ENCODE measurements at places on chromosomes 4 and X.

- DNase-seq, result no peak
Measured at GRCh38 chr4:14829795-14830194, 172.5 kb upstream of the CPEB2 start.

DNA sequence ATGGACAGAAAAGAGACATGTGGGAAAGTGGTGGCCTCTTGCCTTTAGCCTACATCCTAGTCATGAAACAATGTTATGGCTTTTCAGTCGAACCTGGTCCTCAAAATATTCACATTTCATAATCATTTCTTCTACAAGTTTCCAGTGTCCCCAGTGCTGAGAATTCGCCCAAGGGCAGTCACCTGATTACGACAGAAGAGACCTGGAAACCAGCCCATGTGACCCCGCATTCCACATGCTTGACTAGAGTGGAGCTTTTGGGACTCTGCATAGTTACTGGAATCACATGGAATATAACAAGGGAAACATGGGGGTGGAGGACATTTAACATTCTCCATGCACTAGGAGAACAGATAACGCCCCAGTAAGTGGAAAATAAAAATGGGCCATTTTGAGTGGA, 100.1 kb downstream of the PPARGC1A start:
- DNase-seq, result no peak

- no peak for DNase-seq
Measured at GRCh38 chr4:117293784-117294183, 208.4 kb upstream of the TRAM1L1 start.

GRCh38 chrX:18617407-18617750, 54.5 kb downstream of the RS1 start:
- no peak for DNase-seq

DNA sequence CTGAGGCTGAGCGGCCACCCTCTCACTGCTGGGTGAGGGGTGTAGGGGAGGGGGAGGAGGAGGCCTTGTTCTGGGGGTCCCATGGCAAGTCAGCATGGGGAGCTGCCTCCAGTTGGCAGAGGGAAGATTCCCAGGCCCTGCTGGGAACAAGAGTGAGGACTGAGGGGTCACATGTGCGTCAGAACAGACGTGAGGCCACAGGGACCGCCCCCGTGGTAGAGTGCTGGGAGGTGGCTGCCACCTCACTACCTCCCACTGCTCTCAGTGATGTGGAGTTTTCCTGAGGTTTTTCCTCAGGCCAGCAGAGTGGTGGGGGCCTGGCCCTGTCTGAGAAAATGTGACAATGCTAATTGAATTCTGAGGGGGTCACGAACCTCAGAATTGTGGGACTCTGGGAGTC, 568 bp downstream of the MAGEC1 start:
- no peak for DNase-seq

DNA sequence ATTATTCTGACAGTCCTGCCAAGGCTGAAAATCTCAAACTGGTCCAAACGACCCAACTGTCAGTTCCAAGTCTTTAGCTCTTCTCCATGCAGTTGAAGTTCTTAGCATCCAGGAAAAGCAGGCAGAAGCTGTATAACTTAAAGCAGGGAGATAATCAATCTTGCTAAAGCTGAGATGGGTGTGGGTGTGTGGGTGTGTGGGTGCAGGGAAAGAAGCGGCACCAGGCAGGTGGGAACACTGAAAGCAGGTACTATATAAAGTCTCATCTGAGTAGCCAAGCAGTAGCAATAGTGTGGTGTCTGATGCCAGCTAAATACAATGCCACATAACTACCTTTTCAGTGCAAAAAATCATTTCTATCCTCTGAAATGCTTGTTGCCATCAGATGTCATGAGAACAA, 69.7 kb upstream of the EGFL6 start:
- DNase-seq, result no peak
